Stimulated activated CD4-positive, alpha-beta T cell treated with anti-CD3 and anti-CD28 coated beads, Interleukin-4, amount 100 ng/mL, for 4 hours (primary cell): ENCODE measurements at places on chromosomes 5 and 9.

DNA sequence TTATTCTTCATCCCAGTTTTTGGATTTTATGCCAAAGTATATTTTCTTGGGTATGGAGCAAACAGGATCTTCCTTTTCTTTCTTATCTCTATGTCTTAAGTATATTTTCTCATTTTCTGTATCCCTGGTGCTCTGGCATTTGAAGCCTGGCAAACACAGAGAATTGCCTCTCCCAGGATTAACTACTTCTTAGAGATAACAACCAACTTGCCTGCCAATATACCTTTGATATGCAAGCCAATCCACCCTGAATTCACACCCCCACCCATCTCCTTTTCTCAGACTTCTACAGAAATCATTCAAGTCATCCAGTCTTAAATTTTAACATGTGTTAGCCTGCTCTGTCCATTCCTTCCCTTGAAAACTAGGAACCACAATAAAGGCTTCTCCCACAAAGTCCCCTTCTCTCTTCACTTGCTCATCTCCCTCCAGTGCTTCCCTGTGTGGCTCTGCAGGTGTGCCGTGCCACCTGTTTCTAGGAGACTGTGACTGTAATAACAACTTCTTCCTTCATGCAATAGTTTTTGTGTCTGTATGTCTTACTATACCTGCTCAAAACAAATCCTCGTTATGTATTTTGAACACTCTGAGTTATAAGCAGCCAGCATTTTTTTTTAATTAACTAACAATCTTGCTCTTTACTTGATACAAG, 649.7 kb upstream of the RIOK2 start:
- no peak for DNase-seq

- DNase-seq, result no peak
These were observed 29.8 kb downstream of the CORO2A start for GRCh38 chr9:98162613-98163012.

DNA sequence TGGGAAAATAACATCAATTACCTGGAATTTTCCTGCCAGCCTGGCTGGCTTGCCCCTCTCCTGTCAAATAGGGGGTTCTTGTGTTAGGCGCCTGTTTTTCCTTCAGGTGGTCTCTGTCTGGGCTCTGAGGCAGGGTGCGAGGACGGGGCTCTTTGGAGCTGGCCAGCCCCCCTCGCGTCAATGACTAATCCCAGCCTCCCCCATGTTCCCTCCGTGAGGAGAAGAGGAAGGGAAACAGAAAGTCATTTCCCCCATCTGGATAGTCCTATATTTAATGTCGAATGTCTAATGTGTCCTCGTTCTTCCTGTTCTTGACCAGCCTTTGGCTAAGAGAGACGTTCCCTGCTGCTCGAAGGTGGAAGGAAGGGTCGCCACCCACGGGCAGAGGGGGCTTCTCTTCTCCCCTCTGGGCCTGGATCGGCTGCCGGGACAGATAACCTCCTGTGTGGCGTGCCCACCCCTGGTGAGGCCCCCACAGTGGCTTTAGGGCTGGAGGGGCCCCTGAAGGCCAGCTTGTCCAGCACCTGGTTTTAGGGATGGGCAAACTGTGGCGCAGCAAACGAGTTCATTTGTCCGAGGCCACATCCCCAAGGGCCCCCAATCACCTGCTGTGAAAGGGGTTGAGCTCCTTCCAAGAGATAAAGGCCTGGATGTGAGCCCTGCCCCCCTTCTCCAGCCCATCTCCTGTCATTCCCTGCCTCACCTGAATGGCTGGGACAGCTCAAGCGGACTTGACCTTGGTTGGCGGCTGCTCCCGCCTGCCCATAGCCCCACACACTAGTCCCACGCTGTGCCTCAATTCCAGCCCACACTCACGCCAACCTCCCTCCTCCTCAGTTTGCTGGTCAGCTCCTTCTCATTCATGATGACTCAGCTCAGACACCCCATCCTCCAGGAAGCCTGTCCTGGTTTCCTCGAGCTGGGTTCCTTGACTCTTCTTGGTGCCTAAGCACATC, 35.9 kb upstream of the UNC5A start:
- DNase-seq, result no peak

- DNase-seq, result no peak
These were observed 83.7 kb upstream of the IL12B start for GRCh38 chr5:159414021-159414420.

GRCh38 chr9:112443200-112443599, 43.4 kb upstream of the KIAA1958 start:
- DNase-seq, result no peak

DNA sequence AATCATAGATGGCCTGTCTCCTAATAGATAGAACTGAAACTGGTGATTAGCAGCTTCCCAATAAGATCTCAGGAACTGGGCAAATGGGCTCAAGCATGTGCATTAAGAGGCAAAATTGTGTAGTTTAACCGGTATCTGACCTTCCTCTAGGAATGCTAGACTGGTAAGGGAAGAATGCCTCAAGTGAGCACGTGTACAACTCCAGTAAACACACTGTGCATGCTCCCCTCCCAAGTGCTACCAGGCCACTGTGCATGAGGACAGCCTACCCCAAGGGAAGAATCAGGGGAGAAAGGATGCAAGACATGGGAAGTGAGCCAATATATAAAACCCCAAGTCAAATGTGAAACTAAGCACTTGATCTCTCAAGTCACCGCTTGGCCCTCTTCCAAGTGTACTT, 1157.4 kb upstream of the CDH18 start:
- no peak for DNase-seq

DNA sequence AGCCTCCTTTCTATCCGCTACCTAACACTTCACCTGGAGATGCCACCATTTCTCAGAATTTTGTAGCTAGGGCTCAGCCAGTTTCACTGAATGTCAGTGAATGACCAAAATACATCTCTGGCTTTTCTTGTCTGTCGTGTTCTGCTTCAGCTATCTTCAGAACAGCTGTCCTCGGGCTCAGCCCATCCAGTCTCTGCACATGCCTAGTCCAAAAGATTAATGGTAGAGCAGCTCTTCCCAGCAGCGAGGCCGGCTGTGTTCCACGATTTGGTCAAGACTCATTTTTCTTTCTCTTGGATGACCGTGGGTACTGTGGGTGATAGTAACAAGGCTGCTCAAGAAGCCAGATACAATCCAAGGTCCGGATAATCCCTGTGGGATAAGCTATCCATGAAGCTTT, 342.8 kb downstream of the GABRG2 start:
- no peak for DNase-seq

DNA sequence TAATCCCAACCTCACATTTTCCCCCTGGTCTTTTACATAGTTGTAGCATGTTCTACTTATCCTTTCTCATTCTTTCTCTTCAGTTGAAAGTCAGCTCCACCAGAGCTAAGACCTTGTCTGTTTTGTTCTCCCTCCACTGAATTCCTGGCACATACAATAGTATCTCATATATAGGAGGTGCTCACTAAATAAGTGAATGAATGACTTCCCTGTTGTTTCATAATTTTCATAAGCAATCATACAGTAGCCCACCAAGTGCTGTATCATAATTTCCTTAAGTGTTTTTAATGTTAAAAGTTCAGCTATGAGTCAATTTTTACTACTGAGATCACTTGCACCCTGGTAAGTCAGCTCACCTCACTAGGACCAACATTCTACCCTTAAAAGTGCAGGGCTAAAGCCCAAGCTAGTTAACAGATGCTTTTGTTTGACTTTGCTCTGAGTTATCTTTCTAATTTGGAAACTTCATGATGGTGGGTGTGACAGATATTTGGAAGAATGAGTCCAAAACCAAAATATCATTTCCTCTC, 27.6 kb downstream of the TMEM245 start:
- DNase-seq, result no peak

GRCh38 chr5:16025681-16026080, 153.9 kb downstream of the MARCHF11 start:
- no peak for DNase-seq

DNA sequence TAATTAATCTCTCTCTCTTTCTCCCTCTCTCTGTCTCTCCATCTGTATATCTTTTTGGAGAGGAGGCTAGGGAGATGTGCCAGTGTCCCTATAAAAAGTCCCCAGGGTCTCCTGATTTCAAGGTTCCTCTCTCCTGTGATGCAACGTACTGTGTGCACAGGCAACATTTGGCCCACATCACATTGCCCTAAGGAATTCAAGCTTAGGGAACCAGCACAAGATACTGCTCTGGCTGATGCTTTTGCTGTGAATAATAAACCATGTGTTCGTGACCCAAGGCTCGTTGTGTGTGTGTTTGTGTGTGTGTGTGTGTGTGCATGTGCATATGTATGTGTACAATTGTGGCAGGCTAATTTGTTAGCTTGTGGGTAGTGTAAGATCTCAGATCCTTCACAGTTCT, 9.7 kb downstream of the SPATA9 start:
- DNase-seq, result no peak

DNA sequence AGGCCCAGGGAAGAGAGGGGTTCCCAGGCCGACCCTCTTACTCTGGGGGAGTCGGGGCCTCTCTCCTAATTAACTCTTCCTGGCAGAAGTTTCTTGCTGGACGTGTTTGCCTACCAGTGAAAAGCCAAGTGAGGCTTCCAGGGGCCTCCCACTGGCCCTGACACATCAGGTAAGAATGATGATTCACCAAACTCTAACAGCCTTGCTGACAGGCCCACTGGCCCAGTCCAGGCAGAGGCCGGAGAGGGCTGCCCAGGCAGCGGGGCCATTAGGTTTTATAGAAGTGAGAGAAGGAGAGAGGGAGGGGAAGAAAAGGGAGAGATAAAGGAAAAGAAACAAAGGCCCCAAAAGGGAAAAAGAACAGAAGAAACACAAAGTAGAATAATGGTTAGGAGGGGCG, 50.8 kb upstream of the FOXE1 start:
- DNase-seq, result no peak

DNA sequence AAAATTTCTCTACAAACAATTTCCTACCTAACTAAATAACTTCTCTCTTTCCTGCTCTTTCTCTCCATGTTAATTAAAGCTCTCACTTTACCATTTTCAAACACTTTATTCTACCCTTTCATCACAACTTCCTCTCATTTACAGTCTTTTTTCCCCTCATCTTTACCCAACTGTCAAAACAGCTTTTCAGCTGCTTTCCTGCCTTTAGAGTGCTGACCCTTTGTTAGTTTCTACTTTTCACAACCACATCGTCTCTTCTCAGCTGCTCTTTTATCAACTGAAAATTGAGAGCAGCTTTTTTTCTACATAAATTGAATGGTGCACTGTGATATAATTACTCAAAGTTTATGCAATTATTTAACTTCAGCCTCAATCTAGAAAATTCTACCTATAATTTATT, 3.1 kb upstream of the HOMER1 start:
- DNase-seq, result no peak

DNA sequence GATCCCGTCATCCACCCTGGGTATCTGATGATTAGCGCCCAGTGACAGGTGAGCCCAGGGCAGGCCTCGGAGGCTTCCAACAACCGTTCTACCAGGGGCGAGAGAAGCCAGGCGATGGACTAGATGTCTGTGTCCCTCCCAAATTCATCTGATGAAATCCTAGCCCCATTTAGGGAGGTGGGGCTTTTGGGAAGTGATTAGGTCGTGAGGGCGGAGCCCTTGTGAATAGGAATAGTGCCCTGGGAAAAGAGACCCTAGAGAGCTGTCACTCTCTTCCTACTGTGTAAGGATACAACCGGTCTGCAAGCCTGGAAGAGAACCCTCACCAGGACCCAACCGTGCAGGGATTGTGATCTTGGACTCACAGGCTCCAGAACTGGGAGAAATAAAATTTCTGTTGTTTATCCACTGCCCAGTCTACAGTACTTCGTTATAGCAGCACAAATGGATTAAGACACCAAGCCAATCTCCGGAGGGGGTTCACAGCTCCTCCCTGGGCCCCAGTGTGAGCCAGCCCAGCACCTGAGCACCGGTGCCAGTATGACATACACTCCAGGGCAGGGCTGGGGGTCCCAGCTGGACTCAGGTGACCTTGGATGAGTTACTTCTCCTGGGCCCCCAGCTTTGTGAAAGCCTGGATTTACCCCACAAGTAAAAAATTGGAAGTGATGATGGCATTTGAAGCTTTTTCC, 162.2 kb downstream of the DAB2IP start:
- DNase-seq, result no peak

DNA sequence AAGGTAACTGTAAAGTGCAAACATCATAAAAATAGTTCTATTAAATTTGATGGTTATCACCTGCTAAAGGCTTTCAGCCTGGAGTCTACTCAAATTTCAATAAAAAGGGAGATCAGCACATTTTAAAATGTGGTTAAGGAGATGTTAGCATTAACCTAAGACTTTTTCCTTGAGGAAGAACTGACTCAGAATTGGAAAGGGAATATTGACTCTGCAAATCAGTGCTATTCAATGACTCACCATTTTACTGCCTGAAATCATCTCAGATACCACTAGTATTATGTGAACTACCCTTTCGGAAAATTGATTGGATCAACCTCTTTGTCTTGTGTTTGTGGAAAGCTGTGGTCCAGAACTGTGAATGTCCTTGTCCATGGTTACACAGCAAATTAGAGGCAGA, 113.3 kb downstream of the ADRB2 start:
- DNase-seq, result no peak

- DNase-seq, result no peak
These were observed 58.0 kb downstream of the UBE2QL1 start for GRCh38 chr5:6506611-6507010.

DNA sequence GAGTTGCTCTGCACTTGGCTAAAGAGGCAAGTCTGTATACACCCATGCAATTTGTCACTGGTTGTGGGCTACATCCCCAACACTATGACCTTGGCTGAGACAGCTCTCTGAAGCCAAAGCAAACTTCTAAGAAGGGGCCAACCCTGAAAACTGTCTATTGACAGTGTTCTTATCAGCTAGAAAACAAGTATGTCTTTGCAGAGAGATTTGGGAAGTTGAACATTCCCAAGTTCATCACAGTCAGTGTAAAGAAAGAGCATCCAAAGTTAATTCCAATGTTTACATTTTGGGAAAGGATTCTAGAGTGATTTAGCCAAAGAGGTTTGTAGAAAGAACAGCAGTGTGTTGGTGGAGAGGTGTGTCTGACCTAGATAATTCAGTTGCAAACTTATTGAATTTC, 711.1 kb upstream of the CHD1 start:
- DNase-seq, result no peak

DNA sequence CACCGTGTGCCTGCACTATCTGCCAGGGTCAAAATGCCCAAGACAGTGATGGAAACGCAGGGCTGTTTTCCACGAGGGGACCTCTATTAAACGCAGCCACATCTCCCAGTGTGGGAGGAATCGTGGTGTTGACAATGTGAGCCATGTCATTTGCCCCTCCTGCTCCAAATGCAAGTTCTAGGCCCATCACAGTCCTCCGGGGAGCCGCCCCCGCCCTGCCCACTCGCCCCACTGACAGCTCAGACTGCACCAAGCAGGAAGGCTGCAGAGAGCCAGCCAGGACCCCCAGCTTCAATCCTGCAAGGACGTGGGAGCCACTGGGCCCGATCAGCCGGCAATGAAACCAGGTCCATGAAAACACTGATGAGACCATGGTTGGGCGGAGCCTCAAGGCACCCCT, 85.9 kb downstream of the VAV2 start:
- DNase-seq, result no peak
